Activated CD4-positive, alpha-beta memory T cell treated with anti-CD3 and anti-CD28 coated beads, Interleukin-2, amount 10 ng/mL, durations not matched to agents 7 days and 5 days (primary cell): ENCODE measurements at places on chromosomes 11 and 22. TPM values are rescaled to one million over a fixed set of nuclear protein-coding genes. Genes with fewer than 3 reads are reported as not detected.

DNA sequence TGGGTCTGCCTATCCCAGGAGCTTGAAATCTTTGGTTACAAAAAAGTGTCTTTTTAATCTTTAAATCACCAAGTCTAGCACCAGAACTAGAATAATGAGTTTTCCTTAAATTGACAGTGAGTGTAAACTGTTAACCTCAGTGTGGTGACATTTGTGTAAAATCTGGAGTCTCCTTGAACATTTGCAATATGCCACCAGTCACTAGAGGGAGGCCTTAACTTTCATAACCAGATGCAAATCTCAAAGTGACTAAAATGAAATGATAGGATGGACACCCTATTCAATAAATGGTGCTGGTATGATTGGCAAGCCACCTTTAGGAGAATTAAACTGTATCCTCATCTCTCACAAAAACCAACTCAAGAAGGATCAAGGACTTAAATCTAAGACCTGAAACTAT, 8.3 kb upstream of the SCGB1D2 start:
- no peaks in the 10 kb centered on the region for H3K36me3 ChIP-seq
- H3K4me3 ChIP-seq: no peak overlapping the region
- peaks cover 53% of the 10 kb centered on the region for H3K27me3 ChIP-seq
- DNase-seq: no peak
- no peak overlapping the region for H3K27ac ChIP-seq
- no peaks in the 10 kb centered on the region for H3K4me1 ChIP-seq

- peaks cover 2% of the 10 kb centered on the region for H3K27me3 ChIP-seq
- no peak for DNase-seq
- no peak overlapping the region for H3K27ac ChIP-seq
- no peaks in the 10 kb centered on the region for H3K4me1 ChIP-seq
- no peak overlapping the region for H3K4me3 ChIP-seq
- no peaks in the 10 kb centered on the region for H3K36me3 ChIP-seq
These were observed 8.2 kb upstream of the SYT8 start for GRCh38 chr11:1826552-1827094.

DNA sequence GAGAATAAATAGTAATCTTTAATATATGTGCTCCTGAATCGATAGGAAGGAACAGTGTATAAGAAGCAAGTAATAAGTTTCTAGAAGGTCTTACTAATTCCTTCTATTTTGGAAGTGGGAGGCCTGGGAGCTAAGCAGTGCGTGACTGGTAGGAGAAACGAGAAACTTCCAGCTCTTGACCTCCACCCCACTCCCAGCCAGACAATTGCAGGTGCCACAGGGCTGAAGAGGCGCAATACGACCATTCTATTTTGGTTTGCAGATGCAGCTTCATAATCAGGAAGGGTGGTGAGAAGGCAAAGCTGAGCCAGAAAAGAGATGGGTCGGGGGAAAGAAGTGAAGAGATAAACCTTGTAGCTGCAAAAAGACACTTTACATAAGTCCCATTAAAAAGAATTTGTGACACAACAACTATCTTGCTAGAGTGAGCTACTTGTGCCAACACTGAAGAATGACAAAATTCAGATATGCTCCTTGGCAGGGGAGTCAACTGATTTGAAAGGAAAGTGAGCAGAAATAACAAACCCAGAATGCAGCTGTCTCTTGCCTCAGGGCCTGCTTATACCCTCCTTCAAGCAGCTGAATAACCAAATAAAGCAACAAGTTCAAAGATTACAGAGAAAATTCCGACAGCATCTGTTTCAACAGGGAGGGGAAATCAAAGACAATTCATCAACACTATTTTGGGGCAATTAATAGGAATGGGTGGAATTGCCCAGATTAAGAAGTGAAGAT, 35.1 kb downstream of the GRIA4 start:
- H3K4me1 ChIP-seq: no peaks in the 10 kb centered on the region
- no peaks in the 10 kb centered on the region for H3K27me3 ChIP-seq
- no peak overlapping the region for H3K4me3 ChIP-seq
- no peak for DNase-seq
- H3K36me3 ChIP-seq: no peaks in the 10 kb centered on the region

DNA sequence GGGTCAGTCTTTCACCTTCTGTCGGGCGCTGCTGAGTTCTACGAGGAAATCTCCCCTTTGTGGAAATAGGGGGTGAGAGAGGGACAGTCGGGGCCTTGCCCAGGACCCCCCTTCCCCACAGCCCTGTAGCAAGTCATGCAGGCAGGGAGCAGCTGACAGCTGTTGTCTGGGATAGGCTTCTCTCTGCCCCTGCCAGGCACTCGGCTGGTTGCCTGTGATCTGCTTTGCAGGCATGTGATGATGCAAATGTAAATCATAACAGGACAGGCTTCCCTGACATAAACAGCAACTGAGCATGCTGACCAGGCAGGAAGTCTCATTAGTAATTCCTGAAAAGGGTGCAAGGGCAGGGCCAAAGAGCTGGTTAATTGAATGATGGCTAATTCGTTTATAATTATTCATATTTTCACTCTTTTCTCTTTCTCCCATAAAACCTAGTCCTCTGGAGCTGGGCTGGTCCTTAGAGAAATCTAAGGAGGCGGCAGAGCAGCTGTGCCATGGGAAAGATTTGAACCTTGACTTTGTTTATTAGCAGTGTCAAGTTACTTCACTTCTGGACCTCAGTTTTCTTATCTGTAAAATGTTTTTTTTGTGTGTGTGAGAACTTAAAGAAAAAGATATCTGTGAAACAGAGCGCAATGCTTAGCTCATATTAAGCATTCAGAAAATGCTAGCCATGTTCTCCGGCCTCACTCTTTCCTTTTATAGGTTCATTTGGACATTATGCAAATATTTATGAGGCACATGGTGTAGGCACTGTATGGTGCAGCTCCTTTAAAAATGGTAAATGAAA, 129.7 kb downstream of the LDLRAD3 start:
- no peak overlapping the region for H3K4me3 ChIP-seq
- no peaks in the 10 kb centered on the region for H3K36me3 ChIP-seq
- no peaks in the 10 kb centered on the region for H3K27me3 ChIP-seq

- H3K27me3 ChIP-seq: peaks cover 9% of the 10 kb centered on the region
- no peaks in the 10 kb centered on the region for H3K36me3 ChIP-seq
- H3K27ac ChIP-seq: no peak overlapping the region
These were observed 137.6 kb upstream of the TTC12 start for GRCh38 chr11:113176599-113177360.

DNA sequence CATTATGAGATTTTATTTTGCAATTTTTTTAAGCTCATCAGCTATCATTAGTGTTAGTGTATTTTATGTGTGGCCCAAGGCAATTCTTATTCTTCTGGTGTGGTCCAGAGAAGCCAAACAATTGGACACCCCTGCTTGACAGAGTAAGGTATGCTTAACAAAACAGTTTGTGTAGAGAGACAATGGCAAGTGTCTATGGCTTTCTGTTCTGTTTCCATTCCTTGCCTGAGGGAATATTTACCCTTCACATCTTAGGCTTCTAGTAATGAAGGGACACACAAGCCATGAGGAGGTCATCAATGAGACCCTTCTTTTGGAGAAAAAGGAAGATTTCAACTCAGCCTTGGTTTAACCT, 1278.4 kb upstream of the TENM4 start:
- H3K36me3 ChIP-seq: no peaks in the 10 kb centered on the region
- no peak overlapping the region for H3K4me3 ChIP-seq
- H3K27ac ChIP-seq: no peak overlapping the region
- H3K27me3 ChIP-seq: no peaks in the 10 kb centered on the region
- no peaks in the 10 kb centered on the region for H3K4me1 ChIP-seq
- no peak for DNase-seq

- peak overlapping the region; percentile 73 for H3K27ac ChIP-seq
- peak overlapping the region; percentile 76 for H3K4me3 ChIP-seq
- no peak for DNase-seq
- peaks cover 4% of the 10 kb centered on the region for H3K36me3 ChIP-seq
These were observed 4.3 kb downstream of the SMTN start for GRCh38 chr22:31085493-31085824.

DNA sequence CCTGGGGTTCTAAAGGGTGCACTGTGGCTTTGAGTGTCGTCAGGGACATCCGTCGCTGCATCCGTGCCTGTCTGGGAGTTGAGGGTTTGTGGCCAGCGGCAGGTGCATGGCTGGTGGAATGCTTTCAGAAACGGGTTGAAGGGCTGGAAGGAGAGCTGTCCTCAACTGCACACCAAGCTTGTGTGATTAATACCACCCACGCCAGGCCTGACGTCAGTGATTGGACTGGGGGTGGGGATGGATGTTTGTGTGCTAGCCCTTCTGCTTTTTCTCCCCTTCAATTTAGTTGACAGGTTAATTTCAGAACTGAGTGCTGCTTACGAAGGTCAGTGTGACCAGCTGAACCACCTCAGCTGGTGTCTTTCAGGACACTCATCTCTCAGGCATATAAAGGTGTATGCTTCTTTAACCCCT, 3.2 kb upstream of the GAB2 start:
- H3K4me3 ChIP-seq: no peak overlapping the region
- H3K36me3 ChIP-seq: peaks cover 12% of the 10 kb centered on the region
- peaks cover 63% of the 10 kb centered on the region for H3K4me1 ChIP-seq
- peak; percentile 50 for DNase-seq
- H3K27me3 ChIP-seq: peaks cover 18% of the 10 kb centered on the region
- H3K27ac ChIP-seq: no peak overlapping the region

GRCh38 chr22:37202716-37203115, 9.6 kb downstream of the SSTR3 start:
- no peak for DNase-seq
- peaks cover 21% of the 10 kb centered on the region for H3K4me1 ChIP-seq
- no peak overlapping the region for H3K27ac ChIP-seq

DNA sequence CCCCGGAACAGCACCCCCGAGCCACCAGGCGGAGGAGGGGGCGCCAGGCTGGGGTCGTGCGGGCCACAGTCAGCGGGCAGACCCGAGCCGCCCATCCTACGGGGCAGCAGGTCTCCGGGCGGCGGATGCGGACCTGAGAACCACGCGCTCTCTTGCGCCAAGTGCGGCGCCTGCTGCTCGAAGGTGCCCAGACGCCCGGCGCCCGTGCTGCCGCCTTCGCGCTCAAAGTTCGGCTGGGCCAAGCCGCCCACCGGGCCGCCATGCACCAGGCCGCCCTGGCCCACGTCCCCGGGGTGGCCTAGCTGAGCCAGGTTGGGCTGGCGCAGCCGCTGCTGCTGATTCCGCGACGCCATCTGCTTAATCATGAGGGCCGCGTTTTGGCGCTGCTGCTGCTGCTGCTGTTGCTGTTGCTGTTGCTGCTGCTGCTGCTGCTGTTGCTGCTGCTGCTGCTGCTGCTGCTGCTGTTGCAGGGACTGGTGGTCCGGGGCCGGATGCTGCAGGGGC, 3.0 kb downstream of the MN1 start:
- no peak overlapping the region for H3K4me3 ChIP-seq
- H3K27ac ChIP-seq: no peak overlapping the region
- peaks cover 7% of the 10 kb centered on the region for H3K4me1 ChIP-seq

GRCh38 chr11:70020336-70021214, 57.5 kb upstream of the ANO1 start:
- H3K27me3 ChIP-seq: no peaks in the 10 kb centered on the region
- no peak for DNase-seq
- no peaks in the 10 kb centered on the region for H3K36me3 ChIP-seq
- no peak overlapping the region for H3K27ac ChIP-seq

DNA sequence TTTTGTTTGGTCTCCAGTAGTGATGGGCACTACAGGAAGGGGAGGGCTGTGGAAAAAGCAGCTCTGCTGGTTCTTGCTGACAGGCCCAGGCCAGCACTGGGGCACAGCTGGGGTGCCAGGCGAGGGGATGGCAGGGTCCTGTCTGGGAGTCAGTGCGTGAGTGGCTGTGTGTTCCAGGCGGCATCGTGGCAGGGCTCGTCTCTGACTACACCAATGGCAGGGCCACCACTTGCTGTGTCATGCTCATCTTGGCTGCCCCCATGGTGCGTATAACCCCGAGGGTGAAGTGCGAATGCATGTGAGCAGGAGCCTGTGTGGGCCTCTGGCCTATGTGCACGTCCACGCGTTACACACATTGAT, 20.9 kb downstream of the SLC37A2 start:
- no peaks in the 10 kb centered on the region for H3K36me3 ChIP-seq
- no peaks in the 10 kb centered on the region for H3K27me3 ChIP-seq
- H3K4me3 ChIP-seq: no peak overlapping the region
- H3K4me1 ChIP-seq: no peaks in the 10 kb centered on the region

Gene TRAF6
- 12.4 TPM for total RNA-seq

Gene ACTN3
- total RNA-seq: 0.30 TPM

Gene DNAJB7
- not detected for total RNA-seq

Gene YPEL4
- total RNA-seq: 2.2 TPM

Gene MAPK12
- 5.8 TPM for total RNA-seq

Gene DDI1
- not detected for total RNA-seq

Gene LRRC55
- not detected for total RNA-seq
